ENCODE measurements at places on chromosomes 6 and 20.

DNA sequence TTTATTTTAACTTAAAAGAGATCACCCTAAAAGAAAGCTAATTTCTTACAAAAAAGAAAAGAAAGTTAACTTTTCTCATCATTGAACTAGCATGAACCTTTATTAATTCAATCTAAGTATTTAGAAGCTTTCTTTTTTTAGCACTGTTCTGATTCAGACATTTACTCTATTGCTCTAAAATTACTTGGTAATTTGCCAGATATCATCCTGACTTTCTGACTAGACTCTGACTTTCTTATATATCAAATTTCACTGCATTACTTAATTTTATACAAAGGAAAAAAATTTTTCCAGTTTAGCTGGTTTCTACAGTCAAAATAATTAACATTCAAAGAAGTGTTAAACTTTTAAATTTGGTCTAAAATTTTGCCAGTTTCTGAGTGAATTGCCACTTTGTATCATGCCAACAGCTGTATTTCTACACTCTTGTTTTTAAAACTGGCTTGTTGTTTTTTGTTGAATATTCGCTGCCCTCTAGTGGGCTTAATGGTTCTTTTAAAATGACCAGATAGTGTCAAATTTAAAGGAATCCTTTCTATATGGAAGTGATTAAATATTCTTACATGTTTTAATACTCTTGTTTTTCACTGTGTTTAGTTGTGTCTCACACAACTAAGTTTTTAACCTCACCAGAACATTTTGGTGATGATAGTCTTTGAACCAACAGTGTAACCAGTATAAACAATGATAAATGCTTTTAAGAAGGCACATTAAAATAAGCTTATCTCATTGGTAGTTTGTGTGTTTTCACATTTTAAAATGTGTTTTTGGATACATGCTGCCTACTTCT, 102.0 kb downstream of the POPDC3 start:
- DNase-seq, result peak; percentile 15

GRCh38 chr6:156557911-156558259, 219.3 kb upstream of the ARID1B start:
- no peak for DNase-seq

DNA sequence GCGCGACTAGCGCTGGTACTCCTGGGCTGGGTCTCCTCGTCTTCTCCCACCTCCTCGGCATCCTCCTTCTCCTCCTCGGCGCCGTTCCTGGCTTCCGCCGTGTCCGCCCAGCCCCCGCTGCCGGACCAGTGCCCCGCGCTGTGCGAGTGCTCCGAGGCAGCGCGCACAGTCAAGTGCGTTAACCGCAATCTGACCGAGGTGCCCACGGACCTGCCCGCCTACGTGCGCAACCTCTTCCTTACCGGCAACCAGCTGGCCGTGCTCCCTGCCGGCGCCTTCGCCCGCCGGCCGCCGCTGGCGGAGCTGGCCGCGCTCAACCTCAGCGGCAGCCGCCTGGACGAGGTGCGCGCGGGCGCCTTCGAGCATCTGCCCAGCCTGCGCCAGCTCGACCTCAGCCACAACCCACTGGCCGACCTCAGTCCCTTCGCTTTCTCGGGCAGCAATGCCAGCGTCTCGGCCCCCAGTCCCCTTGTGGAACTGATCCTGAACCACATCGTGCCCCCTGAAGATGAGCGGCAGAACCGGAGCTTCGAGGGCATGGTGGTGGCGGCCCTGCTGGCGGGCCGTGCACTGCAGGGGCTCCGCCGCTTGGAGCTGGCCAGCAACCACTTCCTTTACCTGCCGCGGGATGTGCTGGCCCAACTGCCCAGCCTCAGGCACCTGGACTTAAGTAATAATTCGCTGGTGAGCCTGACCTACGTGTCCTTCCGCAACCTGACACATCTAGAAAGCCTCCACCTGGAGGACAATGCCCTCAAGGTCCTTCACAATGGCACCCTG, 1.6 kb downstream of the TPBG start:
- DNase-seq, result peak; percentile 6

GRCh38 chr20:48862279-48862678, 34.5 kb upstream of the PREX1 start:
- DNase-seq, result no peak

DNA sequence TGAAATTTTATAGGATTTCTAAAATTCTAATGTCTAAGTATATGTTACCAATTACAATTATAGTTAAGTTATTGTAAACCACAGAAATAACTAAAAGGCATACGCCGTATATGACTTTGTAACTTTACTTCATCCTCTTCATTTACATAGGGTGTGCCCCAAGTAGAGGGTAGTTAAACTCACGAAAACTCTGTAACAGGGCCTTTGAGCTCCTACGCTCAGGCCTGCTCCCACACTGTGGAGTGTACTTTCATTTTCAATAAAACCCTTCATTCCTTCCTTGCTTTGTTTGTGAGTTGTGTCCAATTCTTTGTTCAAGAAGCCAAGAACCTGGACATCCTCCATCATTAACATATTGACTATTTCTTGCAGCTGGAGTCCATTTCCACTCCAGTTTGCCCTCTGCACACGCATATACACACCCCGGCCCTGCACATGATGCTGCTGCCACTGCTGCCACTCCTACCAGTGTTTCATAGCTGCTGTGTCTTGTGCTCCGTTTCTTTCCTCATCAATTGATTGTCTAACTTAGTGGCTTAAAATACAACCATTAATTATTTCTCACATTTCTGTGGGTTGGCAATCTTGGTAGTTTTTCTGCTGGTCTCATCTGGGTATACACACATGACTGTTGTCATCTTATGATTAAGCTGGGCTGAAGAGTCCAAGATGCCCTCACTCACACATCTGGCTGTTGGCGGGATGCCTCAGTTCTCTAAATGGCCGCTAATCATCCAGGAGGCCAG, 33.0 kb upstream of the SCP2D1 start:
- no peak for DNase-seq

DNA sequence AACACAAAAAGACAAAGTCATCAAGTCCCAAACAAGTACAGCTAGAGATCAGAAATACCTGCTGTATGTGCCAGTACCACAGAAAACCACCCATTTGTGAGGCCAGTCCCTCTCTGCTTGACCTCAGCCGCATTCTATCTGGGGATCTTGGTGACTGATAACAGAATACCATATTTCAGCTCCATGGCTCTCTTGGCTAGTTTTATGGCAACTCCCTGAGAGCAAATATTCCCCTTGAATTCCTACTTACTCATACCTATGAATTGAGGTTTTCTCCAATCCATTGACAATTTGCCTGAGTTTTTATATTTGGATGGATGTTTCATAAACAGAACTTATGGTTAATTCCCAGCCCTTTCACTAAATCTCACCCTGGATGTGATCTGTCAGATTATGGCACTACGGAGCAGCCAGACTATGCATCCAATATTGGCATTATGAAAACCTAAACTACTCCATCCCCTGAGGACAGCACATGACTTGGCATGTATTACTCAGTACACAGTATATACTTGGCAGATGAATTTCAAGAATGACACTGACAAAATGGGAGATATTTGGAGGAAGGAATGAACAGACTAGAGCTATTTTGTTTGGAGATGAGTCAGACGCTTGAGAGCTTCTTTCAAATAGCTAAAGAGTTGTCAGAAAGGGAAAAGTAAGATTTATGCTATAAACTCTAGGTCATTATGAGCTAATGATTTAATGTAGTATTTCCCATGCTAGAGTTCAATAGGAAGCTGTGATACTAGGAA, 95.7 kb downstream of the PRDM1 start:
- peak; percentile 60 for DNase-seq

DNA sequence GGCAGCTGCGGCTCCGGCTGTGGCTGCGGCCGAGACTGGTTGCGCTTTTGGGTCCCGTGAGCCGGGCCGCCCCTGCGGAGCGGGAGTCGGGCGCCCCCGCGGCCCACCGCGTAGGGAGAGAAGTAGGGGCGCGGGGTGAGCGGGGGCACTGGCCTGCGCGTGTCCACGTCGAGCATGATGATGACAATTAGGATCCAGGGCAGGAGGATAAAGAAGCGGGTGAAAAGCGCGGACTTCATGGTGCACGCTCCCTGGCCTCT, 739 bp downstream of the B3GAT2 start:
- DNase-seq, result no peak

- DNase-seq, result no peak
These were observed 149.3 kb upstream of the CCN2 start for GRCh38 chr6:132100388-132100990.

- peak; percentile 6 for DNase-seq
These were observed 113.8 kb downstream of the ARMC2 start for GRCh38 chr6:108961985-108962384.

- no peak for DNase-seq
These were observed 15.1 kb downstream of the RTN4IP1 start for GRCh38 chr6:106614166-106614565.

GRCh38 chr20:1272368-1273100, 6.4 kb downstream of the SNPH start:
- DNase-seq, result no peak

GRCh38 chr6:16625291-16626265, 135.7 kb downstream of the ATXN1 start:
- DNase-seq, result peak; percentile 60

DNA sequence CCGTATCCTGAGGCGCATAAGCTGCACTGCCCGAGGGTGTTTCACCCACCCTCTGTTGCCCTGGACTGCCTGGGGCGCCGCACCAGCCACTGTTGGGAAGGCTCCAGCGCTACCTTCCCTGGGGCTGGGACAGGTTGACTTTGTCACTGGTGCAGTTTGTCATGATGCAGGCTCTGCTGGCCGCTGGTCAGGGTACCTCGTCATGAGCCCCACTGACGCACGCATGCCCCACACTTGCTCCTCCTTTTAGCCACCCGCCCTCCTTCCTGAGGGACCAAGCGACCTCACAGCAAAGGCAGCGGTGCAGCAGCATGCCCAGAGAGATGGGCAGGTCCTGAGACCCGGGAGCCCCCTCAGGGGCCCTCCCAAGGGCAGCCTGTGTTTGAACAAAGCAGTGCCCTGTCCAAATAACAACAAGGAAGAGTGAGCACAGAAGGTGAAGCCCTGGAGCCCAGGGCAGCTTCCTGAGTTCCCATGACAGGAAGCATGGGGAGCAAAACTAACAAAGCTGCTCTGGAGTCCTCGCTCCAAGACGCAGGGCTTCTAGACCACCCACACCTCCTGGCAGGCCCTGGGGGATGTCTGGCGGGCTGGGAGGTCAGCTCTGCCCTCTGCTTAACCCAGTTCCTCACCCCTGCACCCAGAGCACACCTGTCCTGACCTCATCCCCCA, 50.1 kb upstream of the SMOC2 start:
- no peak for DNase-seq

DNA sequence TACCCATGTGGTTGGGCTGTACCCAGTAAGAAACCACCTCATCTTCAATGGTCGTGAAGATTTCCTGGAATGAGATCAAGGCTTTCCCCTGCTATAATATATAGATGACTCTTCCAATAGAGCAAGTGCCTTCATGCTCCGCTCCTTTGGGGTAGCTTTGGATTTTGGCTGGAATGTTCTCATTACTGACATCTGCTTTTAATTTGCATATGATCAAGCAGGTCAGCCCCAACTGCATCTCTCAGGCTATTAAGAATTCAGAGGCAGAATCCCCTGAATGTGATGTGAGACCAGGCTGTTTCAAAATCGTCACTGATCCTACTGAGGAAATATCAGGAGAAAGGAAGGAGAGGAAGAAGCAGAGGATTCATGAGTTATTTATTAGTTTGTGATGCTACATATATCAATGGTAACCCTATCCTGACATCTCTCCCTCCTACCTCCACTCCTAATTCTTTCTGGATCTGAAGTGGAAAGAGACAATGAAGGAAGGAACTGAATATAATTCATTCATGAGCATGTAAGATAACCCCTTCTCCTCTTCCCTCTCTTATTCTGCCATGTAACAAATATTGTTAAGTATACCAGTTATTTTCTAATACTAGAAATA, 47.6 kb upstream of the FUCA2 start:
- no peak for DNase-seq

DNA sequence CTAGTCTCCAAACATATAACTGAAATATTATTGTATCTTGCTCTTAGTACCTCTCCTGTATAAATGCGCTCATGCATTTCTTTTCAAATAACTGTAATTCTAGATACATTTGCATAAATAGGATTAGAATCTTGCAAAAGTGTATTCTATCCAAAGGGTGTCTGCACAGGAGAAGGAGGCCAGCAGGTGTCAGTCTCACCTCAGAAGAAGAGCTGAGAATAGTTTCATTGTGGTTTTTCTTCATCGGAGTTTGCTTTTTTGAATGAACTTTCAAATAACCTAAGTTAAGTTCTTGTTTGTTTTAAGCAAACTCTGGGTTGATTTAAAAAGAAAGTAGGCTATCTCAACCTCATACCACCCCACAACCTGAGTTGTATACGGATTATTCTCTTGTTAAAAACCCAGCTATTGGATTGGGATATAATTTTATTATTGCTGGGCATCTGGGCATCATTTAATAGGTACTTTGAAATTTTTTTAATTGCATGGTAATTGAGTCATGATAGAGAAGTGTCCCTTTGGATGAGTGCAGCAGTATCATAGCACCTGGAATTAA, 125.0 kb upstream of the MLIP start:
- DNase-seq, result peak; percentile 76

- DNase-seq, result peak; percentile 29
These were observed 8.5 kb downstream of the SPTLC3 start for GRCh38 chr20:13017235-13017634.
